ENCODE measurements at places on chromosomes 12 and 14. TPM values are rescaled to one million over a fixed set of nuclear protein-coding genes. Genes with fewer than 3 reads are reported as not detected.

CLEC9A gene
- not detected for total RNA-seq

GPRC5A gene
- total RNA-seq = 42.1 TPM

OR4E1 gene
- not detected for total RNA-seq

GRCh38 chr14:68439676-68440075 lies 353.2 kb downstream of the ZFP36L1 start:
- DNase-seq = no peak

DNA sequence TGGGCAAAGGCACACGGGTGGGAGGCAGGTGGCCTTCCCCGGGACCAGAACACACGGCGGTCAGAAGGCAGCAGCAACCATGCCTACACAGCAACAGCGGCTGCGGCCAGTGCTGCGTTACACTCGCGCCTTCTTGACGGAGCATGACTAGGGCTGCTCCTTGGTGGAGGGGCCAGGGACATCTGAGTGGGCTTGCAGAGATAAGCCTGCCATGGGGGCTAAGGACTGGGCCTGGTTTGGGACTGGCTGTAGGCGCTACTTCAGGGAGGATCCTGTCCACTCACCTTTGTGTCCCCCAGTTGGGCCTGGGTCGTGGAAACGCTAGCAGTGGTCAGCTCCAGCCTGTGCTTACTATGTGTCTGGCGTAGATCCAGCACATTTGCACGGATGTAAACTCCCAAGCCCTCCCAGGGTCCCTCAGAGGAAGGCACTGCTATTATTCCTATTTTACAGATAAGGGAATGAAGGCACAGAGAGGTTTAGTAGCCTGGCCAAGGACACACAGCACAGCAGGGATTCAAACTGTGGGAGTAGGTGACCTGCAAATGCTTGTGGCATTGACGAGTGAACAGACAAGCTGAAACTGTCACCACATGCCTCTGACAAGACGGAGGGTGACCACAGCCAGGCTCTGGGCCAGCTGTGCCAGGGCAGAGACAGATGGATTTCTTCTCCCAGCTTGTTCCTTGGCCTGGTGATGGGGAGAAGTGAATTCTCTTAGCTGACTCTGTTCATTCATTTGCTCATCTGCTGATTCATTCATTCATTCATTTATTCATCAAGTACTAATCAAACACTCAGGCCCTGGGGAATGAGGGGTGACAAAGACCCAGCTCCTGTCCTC lies 31.9 kb upstream of the DLK1 start:
- no peak for DNase-seq

DNA sequence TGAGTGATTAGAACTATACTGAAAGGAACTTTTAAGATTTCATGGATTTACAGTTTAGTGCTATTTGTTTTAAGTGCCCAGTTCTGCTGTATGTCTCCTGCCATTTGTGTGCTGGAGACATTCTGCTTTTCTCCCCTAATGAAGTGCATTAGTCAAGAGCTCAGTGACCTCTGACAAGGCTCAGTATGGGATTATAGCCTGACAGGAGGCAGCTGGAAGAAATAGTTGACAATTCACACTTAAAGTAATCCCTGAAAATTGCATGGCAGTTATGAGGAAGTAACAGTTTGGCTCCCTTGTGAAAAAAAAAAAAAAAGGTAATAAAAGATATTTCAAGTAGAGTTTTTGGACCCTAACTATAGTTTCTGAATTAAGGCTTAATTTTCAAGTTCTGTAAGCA lies 70.3 kb downstream of the ALX1 start:
- no peak for DNase-seq

GRCh38 chr12:92995258-92995903 lies 66.3 kb upstream of the EEA1 start:
- DNase-seq = no peak

- DNase-seq = no peak
Measured at GRCh38 chr12:49706351-49707127, 666 bp downstream of the FMNL3 start.

Data from MCF 10A (cell line).